ENCODE measurements at places on chromosomes 1 and 21. TPM values are rescaled to one million over a fixed set of nuclear protein-coding genes. Genes with fewer than 3 reads are reported as not detected.

DNA sequence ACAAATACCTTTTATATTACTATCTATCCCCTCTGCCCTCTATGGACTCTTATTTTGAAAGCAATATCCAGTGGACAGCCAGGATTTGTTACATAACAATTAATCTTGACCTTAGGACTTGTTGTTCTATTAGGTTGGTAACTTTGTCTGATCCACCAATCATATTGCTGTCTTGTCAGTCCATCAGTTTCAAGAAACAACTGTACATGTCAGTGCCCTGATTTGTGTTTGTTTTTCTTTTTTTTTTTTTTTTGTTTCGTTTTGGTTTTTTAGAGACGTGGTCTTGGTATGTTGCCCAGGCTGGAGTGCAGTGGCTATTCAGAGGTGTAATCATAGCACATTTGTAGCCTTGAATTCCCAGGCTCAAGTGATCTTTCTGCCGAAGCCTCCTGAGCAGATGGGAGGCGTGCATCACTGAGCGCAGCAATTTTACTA is 1.5 kb upstream of the SCP2 start:
- DNase-seq = no peak

- no peak for DNase-seq
Measured at GRCh38 chr1:88876573-88877365, 14.6 kb downstream of the GTF2B start.

DNA sequence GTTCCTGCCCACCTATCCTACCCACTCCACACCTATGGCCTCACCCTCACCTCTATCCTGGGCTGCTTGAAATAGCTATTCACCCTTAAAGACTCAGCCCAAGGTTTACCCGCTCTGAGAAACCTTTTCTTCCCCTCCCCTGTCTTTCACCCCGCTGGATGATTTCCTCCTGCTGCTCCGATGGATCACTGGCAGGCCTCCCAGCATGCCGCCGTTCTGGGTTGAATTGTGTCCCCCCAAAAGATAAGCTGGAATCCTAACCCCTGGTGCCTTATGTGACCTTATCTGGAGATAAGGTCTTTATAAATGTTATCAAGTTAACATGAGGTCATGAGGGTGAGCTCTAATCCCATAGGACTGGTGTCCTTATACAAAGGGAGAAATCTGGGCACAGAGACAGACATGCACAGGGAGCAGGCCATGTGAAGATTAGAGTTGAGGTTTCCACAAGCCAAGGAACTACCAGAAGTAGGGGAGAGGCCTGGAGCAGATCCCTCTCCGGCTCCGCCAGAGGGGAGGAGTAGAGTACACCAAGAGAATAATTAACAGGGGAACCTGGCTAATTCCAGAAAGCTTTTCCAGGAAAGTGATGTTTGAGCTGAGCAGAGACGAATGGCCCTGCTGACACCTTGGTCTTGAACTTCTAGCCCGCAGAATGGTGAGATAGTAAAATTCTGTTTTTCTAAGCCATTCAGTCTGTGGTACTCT is 110.0 kb upstream of the SERBP1 start:
- DNase-seq = no peak

DNA sequence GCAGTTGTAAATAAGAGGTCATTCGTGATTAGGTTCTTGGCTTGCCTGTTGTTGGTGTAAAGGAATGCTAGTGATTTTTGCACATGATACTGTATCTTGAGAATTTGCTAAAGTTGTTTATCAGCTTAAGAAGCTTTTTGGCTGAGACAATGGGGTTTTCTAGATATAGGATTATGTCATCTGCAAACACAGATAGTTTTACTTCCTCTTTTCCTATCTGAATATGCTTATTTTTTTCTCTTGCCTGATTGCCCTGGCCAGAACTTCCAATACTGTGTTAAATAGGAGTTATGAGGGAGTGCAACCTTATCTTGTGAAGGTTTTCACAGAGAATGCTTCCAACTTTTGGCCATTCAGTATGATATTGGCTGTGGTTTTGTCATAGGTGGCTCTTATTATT is 576.1 kb upstream of the RGS18 start:
- no peak for DNase-seq

- DNase-seq = no peak
Measured at GRCh38 chr1:61109158-61109557, 26.8 kb downstream of the NFIA start.

DNA sequence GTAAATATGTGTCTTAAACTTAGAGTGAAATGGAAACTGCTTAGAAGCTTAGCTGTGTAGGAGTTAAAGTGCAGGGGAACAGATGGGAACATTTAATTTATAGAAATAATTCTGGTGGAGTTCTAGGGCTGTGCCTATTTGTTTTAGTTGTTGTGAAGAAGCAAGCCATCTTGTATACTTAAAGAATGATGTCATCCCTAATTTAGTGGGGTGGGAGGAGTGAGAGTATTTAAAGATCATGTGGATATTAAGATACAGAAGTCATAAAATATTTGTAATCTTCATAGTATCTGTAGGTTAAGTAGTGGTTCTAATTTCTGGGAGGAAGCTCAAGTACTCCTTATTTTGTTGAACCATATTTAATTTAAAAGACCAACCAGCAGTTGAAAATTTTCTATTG is 41.5 kb downstream of the BACH1 start:
- DNase-seq = no peak

GRCh38 chr1:52748119-52748518 is 21.9 kb downstream of the ZYG11B start:
- DNase-seq = no peak

- DNase-seq = no peak
Measured at GRCh38 chr21:16423921-16424320, 694.1 kb downstream of the USP25 start.

DNA sequence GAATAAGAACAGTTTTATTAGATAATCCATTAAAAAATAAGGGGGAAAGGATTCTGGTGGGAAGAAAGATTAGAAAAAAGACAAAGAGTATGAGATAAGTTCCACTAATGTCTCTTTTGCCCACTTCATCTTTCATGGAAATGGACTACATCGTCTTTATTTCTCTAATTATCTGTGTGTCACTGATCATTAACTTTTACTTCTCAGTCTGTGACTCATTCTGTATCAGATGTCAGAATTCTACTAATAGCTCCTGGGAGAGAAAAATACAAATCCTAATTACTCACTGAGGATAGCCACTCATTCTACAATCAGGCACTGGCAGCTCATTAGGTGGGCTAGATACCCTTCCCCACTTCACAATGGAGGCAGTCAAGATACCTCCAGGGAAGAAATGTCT is 41.7 kb downstream of the ILDR2 start:
- DNase-seq = no peak

DNA sequence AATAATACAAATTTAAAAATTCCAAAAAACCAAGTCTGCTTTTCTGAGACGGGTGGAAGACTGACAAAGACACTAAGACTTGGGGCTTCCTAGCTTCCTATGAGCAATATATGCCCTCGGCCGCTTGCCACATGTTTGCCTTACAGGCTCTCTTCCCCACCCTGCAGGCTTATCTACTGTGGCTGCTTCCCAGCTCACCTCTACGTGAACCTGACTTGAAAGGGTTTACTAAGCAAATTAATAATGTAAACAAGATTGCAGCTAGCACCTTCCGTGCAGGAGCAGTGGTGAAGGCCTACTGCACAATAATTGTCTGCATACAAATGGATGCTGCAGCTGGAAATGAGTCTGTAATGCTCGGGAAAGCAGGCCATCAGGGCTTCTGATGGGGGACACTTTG is 152.9 kb upstream of the DAB1 start:
- DNase-seq = no peak

GRCh38 chr1:168598892-168599291 is 22.5 kb downstream of the XCL1 start:
- DNase-seq = no peak

Gene SELE
- total RNA-seq = not detected

Gene ZFYVE9
- 24.7 TPM for total RNA-seq

Gene CELA2A
- not detected for total RNA-seq

Gene DMRTA2
- not detected for total RNA-seq
